ENCODE measurements at places on chromosomes 1 and 21. TPM values are rescaled to one million over a fixed set of nuclear protein-coding genes. Genes with fewer than 3 reads are reported as not detected.

Gene CD101
- 0.09 TPM for total RNA-seq

DNA sequence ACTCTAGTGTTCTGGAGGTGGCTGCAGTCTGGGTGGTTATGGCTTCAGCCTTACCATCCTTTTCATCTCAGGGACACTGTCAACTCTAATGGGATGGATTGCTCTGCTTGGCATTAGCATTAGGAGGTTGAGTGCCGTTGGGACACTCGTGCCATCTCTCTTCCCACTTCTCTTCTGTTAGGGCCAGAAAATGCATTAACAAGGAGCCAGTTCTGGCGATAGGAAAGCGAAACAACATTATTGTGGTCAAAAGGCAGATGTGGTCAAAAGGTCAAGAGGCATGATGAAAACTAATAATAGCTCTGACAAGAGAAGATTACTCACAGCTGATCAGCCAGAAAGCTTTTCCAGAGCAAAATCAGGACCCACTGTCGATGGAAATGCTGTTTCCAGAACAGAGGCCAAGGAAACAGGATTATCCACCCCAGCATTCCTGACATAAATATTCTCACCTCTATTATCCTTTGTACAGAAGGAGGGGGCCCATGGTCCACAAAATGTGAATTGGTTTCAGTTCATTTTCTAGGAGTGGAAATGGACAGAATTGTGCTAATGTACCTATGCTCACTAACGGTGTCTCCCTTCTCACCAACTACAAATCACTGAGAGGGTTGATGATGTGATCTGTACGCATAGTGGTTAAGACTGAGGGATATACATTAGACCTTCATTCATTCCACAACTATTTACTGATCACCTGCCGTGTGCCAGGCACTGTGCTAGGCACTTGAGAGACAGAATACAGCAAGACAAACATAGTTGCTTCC is 72.0 kb downstream of the ST6GALNAC5 start:
- no peak for DNase-seq

DNA sequence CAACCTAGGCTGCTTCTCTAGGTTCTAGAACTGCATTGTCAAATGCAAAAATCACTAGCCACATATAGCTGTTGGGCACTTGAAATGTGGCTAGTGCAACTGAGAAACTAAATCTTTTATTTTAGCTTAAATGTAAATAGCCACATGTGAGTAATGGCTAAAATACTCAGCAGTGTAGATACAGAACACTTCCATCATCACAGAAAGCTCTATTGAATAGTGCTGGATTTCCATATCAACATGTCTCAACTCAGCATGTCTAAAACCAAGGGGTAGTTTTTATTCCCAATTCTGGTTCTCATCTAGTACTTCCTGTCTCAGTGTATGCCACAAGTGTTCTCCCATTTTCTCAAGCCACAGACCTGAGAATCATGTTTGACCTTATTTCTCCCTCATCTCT is 7.5 kb upstream of the TP53BP2 start:
- DNase-seq, result no peak

DNA sequence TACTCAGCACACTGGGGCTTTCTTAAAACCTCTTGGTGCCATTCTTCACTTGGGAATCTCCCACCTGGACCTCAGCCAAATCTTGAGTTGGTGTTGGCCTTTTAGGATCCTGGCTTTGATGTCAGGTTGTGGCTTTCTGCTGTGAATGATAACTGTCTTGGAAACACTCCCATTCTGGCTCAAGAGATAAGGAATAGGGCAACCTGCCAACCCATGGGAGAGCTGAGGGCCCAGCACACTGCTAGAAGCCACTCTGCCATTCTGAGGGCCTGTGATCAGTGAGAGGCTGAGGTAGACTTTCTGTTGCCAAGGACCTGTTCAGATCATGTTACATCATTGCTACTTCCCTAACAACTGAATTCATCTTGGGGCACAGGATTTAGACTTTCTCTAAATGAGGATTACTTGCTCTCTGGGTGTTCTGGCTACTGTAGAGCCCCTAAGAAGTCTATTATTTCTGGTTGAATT is 45.8 kb downstream of the TTC39A start:
- no peak for DNase-seq

- no peak for DNase-seq
Measured at GRCh38 chr21:36437745-36438128, 42.2 kb downstream of the CLDN14 start.
